Stimulated activated naive CD4-positive, alpha-beta T cell (primary cell): ENCODE measurements at places on chromosomes 12 and 14.

- no peak for DNase-seq
Observed at GRCh38 chr12:85823436-85824180, 12.6 kb downstream of the RASSF9 start.

GRCh38 chr12:57093415-57094207 is 4.7 kb downstream of the NAB2 start:
- DNase-seq = peak; percentile 45

- DNase-seq = no peak
Observed at GRCh38 chr12:111759271-111759670, 7.5 kb upstream of the ALDH2 start.

DNA sequence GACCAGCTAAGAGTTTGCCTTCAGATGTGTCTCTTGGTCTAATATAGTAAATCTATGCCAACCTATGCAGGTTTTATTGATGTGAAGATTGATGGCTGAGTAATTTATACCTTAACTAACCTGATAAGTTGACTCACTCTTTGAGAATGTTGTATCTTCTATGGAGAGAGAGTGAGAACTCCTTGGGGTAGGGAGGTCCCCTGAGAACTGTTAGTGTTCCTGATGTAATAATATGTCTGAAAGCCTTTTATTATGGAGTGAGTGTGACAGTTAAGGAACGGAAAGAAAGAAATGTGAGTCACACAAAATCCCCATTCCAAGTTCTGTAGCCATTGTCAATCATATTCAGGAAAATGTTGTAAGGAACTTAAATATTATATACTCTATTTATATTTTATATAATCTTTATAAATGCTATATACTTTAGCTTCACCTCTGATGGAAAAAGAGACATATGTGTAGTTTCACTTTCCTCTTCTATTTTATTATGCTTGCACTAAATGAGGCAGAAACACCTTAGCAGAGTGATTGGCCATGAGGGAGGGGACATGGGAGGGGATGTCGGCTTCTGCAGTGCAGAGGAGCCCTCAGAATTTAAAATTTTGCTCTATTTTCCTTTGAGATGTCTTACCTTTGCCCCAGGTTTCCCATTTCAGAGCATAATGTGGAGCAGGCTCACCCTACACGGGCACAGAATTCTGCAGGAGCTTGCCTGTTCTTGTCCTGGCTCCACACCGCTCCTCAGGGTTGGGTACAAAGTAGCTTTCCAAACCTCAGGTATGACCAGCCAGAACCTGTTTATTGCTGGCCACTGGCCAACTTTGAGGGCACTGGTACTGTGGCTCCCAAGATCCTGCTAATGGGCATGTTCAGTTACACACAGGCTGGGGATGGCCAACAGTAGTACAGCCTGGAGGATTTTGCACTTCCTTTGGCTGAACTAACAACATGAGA is 57.7 kb downstream of the ARF6 start:
- DNase-seq = peak; percentile 1

DNA sequence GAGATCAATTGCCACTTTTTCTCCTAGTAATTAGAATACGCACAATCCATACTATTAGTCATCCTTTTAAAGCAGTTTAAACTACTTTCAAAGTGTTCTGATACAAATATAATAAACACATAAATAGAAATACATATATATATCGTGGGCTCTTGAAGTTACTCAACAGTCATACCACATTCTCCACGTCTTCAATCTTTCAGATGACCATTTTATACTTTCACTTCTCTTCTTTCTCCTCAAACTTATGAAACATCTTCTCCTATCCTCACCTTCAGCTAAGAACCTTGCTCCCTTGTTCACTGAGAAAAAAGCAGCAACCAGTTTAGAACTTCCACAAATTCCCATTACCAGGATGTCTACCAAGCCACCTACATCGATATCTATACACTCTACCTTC is 19.2 kb downstream of the CEP290 start:
- no peak for DNase-seq
